ENCODE measurements at places on chromosomes 11 and 22. TPM values are rescaled to one million over a fixed set of nuclear protein-coding genes. Genes with fewer than 3 reads are reported as not detected.
A peak's percentile ranks its signal among the peaks of the same experiment; 100 is the strongest.

CCDC87 gene
- 0.12 TPM for total RNA-seq

DNA sequence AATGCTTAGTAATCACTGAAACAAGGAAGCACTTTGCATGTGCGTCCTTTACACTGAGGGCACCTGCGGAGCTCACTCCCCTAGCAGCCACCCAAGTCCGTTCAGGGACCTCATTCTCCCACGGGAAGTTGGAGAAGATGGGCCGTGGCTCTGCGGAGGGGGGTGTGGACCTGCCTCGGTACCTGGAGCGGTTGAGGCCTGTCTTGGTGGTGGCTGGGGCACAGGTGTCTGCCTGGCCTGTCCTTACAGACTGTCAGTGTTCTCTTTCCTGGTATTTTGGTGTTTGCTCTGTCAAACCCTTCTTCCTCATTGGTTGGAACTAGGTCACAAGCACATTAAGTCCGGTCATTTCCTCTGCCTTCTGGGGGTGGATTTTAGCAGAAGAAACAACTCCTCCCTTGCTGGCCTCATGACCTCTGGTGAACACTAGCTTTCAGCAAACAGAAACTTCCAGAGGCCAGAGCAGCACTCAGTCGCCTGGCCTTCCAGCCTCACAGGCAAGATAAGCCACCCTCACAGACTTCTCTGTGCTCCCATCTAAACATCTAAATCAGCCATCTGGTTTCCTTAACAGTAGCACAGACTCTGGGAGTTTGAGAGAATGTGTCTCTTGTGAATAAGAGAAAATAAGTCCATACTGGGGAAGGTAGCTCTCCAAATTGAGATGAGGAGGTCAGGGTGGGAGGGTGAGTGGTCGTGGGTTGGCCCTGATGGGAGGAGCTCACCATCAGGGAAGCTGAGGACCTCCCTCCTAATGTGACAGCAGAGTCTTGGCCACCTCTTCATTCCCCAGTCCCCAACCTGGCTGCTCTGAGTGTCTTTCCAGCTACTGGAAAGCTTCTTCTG is 8.6 kb downstream of the SNAP29 start:
- DNase-seq, result peak; percentile 44

GRCh38 chr11:113253406-113253805 is 61.0 kb upstream of the TTC12 start:
- no peak for DNase-seq

SAA4 gene
- not detected for total RNA-seq

- peak; percentile 69 for DNase-seq
These were observed 115.1 kb upstream of the RASSF10 start for GRCh38 chr11:12893787-12894672.

GRCh38 chr11:94747146-94747545 is 21.0 kb upstream of the AMOTL1 start:
- DNase-seq, result no peak

IL10RA gene
- total RNA-seq, result 260 TPM

GRCh38 chr22:32752816-32753520 is 48.5 kb upstream of the TIMP3 start:
- no peak for DNase-seq

ARHGAP1 gene
- total RNA-seq, result 61.9 TPM

- no peak for DNase-seq
These were observed 293.5 kb downstream of the MN1 start for GRCh38 chr22:27507935-27508526.

GRCh38 chr11:69923196-69923595 is 104.0 kb upstream of the FGF3 start:
- no peak for DNase-seq

- DNase-seq, result peak; percentile 58
These were observed 450 bp downstream of the CBX6 start for GRCh38 chr22:38871360-38872171.

LDHAL6A gene
- total RNA-seq, result not detected

GRCh38 chr11:14409891-14410290 is 50.9 kb upstream of the RRAS2 start:
- no peak for DNase-seq

DNA sequence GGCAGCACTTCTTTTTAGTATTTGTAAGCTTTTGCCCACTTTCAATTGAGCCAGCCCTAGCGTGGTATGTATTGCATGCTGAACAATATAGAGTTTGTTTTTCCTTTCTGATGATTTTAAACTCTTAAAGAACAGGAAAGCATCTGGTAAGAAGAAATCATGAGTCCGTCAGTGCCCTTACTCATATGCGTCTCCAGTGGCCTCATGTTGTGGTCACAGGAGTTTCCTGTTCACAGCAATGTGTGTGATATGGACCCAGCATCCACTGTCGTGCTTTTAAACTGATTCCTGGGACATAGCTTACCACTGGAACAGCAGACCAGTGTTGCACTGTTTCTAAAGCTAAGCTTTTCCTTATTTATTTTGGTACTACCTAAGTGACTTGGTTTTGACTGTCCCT is 40.1 kb downstream of the BID start:
- peak; percentile 76 for DNase-seq

DNA sequence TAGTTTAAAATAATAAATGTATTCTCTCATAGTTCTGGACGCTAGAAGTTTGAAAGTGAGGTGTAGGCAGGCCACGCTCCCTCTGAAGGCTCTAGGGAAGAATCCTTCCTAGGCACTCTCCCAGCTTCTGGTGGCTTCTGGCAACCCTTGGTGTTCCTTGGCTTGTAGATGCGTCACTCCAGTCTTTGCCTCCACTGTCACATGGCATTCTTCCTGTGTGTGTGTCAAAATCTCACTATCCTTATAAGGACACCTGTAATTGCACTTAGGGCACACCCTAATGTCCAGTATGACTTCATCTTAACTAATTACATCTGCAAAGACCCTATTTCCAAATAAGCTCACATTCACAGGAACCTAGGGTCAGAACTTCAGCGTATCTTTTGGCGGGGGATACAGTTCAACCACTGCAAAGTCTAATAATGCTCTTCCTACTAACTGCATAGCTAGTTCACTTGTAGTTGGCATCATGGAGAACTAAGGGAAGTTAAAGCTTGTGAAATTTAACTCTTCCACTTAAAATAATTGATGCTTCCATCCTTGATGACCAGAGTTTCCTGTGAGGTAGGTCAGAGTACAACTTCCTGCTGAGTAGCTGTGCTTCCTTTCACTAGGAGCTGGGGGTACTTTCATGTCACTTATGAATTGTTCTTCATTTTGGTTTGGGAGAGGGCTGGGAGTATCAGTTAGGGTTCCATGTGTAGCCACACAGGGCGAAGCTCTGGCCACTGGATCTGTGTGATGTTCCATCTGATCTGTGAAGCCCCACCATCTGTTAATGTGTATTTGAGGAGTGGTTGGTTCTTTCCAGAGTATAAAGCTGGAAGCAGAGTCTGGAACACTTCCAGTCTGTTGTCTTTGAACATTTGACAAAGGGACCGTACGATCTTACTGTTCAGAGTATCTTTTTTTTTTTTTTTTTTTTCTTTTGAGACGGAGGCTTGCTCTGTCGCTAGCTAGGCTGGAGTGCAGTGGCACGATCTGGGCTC is 10.5 kb downstream of the YWHAH start:
- DNase-seq, result no peak

DNA sequence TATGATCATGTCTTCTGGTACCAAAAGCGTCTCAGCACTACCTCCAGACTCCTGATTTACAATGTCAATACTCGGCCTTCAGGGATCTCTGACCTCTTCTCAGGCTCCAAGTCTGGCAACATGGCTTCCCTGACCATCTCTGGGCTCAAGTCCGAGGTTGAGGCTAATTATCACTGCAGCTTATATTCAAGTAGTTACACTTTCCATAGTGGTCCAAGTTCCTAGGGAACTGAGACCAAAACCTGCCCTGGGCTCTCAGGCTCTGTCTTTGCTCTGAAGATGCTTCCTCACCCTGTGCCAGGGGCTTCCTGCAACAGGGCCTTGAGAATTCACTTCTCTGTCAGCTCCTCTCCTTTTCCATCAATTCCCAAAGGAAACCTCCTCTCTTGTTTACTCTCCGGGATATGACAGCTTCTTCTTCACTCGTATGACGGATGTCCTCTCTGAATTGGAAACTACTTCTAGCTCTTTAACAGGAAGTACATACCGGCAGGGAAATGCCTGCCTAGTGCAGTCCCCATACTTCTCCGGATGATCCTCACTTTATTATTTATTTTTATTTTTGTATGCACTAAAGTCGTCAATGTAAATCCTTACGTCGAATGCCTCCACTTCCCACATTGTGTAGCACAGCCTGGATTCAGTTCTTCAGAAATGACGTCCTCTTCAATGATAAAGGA is 29.6 kb upstream of the PRAME start:
- DNase-seq, result no peak

GGT1 gene
- total RNA-seq, result 66.0 TPM

DNA sequence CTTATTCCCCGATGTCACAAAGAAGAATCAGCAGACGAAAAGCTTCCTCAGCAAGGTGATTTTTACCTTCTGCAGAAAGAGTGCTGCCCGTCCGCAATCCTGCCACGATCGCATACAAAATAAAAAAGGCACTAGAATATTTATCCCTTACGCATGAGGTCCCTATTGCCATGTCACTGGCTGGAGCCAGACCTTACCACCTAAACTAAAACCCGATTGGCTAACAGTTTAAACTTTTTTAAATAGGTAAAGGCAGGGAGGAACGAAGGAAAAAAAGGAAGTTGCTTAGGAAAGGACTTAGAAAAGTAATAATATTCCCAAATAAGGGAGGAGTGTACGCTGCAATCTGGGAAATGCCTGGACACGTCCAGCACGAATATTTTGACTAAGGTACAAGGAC is 21.2 kb upstream of the ALDH3B2 start:
- no peak for DNase-seq

DNA sequence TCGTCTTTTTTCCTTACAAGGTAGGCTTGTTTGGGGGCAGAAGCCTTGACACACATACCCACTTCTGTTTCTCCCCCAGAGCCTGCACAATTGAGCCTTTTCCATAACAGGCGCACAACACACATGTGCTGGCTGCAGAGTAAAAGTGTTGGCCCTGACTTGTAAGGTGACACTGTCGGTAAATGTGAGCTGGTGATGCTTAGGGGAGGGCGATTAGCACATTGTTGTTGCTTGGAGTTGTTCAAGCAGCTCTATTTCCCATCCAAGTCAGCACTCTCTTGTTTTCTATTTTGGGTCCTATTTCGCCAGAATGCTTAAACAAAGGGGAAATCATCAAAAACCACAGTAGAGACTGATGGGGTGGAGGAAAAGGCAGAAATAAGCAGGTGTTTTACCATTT is 51.9 kb upstream of the PTPRJ start:
- DNase-seq, result no peak

DNA sequence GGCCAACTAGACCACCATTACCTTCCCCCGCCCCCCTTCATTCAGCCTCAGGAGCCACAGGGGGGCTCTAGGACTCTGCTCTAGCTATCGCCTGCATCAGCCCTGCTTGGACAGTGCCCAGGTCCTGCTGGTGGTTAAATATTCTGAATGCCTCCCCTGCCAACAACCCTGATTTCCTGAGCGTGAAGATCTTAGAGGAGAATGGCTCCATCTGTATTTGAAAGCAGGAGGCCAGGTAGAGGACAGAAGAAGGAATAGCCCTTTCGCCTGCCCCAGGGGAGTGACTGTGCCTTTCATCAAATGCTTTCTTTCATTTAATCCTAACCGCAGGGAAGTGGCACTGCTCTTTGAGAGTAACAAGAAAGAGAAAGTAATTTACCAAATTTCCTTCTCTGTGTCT is 69.2 kb downstream of the ISX start:
- no peak for DNase-seq

GRCh38 chr22:48710410-48710809 is 1117.3 kb downstream of the BRD1 start:
- DNase-seq, result no peak

- DNase-seq, result no peak
These were observed 19.4 kb downstream of the SUSD2 start for GRCh38 chr22:24200619-24201212.

- no peak for DNase-seq
These were observed 44.4 kb downstream of the KMT5B start for GRCh38 chr11:68168694-68169093.

DNA sequence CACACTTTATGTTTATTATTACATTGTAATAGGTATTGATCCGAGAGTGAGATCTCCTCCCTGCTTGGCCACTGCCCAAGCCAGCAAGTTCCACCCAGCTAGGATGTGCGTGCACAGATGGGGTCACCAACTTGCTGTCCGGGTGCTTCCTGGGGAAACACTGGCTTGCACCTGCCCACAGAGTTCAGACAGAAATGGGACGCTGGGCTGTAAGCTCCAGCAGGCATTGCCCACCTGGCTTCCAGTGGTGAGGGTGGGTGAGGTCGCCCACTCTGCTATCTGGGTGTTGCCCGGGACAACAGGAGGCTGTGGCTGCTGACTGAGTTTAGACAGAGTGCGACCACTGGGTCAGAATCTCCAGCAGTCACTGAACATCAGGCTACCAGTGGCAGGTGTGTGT is 289.8 kb upstream of the ANO3 start:
- no peak for DNase-seq

- DNase-seq, result no peak
These were observed 75.3 kb downstream of the PKNOX2 start for GRCh38 chr11:125239585-125240560.

GRCh38 chr11:44315947-44316658 is 6.2 kb upstream of the ALX4 start:
- no peak for DNase-seq

DNA sequence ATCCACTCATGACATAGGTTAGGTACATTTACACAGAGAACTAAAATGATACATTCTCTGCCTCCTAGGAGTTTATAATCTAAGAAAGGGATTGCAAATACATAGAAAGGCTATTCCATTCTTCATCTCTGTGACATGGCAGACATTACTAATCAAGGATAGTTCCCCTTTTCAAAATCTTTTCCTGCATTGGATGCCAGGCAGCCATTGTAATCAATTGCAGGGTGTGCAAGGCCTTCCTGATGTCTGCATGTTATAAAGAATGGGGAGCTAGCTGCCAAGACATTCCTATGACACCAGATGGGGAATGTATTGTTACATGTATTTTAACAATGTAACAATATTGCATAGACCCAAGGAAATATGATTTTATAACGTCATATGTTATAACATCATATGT is 82.0 kb downstream of the KIRREL3 start:
- no peak for DNase-seq

DNA sequence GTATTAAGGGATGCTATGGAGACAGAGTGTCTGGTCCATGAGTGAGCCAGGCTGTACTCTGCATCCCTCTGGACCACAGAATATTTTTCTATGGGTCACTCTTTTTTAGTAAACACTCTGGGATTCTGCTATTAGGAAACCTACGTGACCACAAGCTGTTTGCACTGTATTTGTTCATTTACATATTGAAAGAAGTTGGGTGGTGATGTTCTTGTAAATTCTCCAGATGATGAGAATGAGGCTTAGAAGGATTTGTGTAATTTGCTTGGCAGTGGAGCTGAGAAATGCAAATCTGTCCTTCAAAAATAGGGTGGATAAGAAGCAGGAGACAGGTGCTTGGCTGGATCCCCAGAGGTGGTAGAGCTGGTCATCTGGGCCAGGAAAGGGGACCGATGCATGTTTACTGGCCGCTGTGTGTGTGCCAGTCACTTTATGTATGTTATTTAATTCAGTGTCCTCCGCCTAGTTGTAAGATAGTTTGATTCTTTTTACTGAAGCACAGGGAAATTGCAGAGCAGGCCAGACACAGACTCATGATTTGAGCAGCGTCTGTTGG is 63.7 kb upstream of the HEPHL1 start:
- no peak for DNase-seq

All from activated CD8-positive, alpha-beta memory T cell treated with anti-CD3 and anti-CD28 coated beads, Interleukin-2, amount 10 ng/mL, durations not matched to agents 7 days and 5 days (primary cell).